Activated CD4-positive, CD25-positive, alpha-beta regulatory T cell (primary cell): ENCODE measurements at places on chromosomes 12 and 14.

DNA sequence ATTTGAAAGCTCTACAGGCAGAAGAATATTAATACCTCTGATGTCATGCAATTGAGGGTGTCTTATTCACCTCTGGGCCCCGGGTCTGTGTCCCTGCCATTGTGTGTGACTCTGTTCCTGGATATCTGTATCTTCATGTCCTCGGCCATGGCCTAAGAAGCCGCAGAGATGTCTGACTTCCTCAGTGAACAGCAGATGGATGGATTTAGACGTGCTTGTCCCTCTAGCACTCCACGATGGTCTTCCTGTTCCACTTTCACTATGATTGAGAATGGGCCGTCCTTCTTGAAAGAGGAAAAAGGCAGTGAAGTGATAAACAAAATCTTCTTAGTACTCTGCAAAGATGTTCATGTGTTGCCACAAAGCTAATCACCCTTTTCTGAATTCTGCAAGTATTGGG is 217.4 kb downstream of the SLC41A2 start:
- DNase-seq: no peak

DNA sequence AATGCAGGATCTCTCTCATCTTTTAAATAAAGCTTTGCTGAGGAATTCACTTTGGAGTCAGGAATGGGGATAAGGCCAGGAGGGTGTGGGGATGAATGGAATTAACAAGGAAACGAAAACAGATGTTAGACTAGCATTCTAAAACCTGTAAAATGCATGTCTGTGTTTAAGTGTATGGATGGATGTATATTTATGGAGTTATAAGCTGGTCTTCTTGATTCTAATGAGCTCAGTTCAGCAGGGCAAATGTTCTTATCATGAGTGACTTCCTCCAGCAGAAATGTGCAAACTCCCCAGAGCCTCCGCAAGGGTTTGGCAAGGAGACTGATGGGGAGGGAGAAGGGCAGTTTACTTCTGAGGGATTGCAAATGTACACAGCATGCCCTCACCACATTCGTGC is 149.1 kb downstream of the NTF3 start:
- no peak for DNase-seq

DNA sequence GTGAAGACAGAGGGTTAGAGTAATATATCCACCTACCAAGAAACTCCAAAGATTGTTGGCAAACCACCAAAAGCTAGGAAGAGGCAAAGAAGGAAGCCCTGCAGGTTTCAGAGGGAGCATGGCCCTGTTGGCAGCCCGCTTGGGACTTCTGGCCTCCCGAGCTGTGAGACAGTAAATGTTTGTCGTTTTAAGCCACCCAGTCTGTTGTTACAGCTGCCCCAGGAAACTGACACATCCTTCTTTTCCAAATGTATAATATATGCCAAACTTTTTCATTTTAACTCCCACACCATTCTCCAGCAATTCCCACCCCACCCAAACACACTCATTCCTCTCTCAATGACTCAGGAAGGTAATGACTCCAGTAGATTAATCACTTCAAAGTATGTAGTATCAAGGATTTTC is 74.0 kb downstream of the RPS29 start:
- DNase-seq: no peak

DNA sequence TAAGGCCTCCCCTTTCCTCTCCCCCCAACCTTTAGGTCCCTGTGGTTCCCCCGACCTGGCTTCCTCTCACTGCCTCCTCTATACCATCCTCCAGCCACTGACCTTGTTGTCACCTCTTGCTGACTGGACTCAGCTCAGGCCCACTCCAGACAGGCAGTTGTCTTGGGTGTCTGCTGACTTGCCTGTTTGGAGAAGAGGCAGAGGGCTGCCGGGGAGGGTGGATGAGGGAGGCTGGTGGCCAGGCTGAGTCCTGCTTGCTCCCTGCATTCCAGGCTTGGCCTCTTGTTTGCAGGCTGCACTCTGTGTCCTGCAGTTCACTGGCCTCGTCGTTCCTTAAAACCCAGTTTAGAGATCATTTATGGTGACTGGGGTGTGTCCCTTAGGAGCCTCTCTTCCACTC is 31.0 kb upstream of the RD3L start:
- no peak for DNase-seq

- no peak for DNase-seq
Observed at GRCh38 chr14:91140672-91141071, 26.8 kb downstream of the DGLUCY start.

GRCh38 chr12:102024765-102025164 is 37.0 kb downstream of the WASHC3 start:
- no peak for DNase-seq

DNA sequence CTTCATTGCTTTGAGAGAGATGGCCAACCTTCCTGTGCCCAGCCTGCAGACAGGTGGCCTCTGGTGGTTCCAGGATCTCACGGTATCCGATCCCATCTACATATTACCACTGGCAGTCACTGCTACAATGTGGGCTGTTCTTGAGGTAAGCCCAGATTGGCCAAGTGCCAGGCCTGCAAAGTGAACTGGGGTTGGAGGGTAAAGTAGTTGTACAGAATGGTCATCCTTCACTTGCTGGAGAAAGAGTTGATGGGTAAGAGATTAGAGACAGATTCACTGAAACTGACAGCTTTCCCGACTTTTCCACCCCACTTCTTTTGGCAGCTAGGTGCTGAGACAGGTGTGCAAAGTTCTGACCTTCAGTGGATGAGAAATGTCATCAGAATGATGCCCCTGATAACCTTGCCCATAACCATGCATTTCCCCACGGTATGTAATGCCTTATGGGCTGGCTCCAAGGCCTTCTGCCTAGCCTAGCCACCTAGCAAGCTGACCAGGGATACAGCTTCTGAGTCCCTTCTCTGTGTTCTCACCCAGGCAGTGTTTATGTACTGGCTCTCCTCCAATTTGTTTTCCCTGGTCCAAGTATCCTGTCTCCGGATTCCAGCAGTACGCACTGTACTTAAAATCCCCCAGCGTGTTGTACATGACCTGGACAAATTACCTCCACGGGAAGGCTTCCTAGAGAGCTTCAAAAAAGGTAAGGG is 4.1 kb downstream of the OXA1L start:
- DNase-seq: no peak

DNA sequence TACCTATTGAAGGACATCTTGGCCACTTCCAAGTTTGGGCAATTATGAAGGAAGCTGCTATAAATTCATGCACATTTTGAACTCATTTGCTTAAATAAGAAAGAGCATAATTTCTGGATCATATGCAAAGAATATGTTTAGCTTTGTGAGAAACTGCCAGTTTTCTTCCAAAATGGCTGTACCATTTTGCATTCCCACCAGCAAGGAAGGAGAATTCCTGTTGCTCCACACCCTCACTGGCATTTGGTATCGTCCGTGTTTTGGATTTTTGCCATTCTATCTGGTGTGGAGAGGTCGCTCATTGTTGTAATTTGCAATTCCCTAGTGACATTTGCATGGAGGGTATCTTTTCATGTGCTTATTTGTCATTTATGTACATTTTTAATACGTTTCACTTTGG is 339.3 kb downstream of the DAD1 start:
- no peak for DNase-seq

DNA sequence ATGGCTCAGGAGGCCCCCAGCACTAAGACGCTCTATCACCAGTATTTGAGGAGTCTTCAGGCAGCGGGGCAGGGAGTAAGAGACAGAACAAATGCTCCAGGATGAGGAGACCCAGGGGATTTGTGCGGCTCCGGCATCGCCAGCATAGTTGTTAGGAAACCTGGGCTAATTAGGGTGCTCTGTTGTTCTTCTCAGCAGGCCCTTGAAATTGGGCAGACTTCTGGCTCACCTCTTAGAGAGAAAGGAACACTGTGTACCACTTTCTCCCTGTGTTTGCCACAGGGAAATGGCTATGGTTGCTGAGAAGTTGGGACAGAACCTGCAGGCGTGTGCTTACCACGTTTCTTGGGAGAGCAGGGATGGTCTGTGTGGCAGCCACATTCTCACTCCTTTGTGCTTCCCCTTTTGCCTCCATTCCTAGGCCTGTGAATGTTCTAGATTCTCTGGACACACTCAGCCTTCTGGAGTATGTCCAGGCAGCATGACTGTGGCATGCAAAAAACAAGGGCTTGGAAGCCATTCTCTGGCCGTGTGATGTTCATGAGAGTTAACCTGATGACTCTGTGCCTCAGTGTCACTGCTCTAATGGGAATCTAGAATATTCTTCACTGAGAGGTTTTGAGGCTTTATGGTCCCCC is 109.0 kb downstream of the CHST11 start:
- DNase-seq: no peak

DNA sequence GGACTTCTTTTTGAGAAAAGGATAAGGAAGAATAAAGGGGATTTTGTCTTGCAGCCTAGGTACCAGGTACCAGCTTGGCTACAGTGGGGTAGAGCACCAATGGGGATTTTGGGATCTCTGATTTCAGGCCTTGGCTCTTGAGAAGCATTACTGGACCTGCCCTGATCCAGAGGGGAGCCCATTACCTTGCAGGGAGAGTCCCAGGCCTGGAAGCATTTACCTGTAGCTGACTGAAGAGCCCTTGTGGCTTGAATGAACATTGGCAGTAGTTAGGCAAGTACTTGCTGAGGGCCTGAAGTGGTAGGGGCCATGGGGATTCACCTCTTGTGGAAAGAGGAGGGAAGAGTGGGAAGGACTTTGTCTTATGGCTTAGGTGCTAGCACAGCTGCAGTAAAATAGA is 308.2 kb upstream of the FBXO33 start:
- no peak for DNase-seq

GRCh38 chr12:19186722-19187661 is 57.5 kb downstream of the PLEKHA5 start:
- no peak for DNase-seq

DNA sequence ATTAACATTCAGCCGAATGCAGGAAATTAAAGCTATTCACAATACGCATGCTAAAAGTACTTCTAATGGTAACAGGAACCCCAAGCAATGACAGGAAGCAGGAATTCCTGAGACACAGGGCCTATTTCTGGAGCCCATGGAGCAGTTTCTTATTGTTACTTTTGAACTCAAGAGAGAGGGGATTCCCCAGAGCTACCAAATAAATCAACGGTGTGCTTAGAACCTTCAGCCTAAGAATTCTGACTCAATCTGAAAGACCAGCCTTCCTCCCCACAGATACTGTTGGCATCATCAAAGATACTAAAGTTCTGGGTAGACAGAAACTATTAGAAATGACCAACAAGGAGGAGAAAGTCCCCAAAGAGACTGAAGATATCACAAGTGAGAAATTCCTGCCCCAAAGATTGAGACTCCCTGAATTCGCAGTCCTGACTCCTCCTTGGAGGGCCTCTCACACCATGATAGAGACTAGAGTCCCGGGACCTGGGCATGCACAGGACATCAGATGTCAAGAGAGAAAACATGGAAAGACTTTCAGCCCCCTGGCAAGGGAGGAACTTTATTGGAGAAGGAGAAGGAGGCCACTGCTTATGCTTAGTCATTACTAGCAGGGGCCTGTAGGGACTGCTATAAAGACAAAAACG is 32.7 kb downstream of the RTRAF start:
- no peak for DNase-seq

DNA sequence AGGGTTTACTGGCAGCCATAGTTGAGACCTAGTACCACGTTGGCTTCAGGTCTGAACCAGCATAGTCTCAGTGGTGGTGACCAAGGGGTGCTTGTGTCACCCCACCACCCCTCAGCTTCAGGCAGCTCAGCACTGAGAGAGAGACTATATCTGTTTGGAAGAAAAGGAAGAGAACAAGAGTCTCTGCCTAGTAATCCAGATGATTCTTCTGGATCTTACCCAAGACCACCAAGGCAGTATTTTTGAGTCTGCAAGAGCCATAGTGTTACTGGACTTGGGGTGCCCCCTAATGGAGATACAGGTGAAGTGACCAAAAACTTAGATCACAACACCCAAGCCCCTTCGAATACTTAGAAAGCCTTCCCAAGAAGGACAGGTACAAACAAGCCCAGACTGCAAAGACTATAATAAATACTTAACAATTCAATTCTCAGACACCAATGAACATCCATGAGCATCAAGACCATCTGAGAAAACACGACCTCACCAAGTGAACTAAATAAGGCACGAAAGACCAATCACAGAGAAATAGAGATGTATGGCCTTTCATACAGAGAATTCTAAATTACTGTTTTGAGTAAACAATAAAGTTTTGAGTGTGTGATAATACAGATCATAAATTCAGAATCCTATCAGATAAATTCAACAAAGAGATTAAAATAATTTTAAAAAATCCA is 107.0 kb downstream of the HELB start:
- peak; percentile 8 for DNase-seq

DNA sequence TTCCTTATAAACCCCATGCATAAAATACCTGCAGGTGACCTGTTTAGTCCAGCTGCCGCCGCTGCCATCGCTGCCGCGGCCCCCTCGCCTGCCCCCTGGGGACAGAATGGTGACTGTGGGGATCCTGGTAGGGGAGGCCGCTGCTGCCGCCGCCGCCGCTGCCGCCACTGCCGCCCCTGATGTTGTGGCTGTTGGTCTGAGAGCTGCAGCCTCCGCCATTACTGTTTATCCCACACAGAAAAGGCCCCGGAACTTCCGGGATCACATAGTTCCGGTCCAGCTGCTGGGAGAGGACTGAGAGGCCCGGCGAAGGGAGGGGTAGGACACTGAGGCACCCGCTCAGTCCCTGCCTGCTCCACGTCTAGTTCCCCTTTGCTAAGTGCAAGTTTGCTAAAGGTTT is 244.9 kb downstream of the C12orf50 start:
- DNase-seq: no peak

DNA sequence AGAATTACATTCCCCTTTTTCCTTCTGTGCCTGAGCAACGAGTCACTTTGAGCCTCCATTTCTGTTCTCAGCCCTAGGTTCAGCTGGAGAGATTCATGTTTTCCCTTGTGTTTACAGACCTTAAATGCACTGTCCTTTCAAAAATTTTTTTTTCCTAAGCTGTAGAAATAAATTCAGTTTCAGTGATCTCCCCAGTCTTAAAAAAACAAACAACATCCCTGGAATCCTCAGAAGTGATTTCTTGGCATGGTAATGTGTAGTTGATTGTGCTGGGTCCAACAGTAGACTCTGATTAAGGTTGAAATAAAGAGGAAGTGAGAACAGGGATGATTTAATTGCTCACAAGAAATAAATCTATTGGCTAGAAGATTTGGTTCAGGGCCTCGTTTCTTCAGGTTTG is 89.3 kb downstream of the NTN4 start:
- no peak for DNase-seq

DNA sequence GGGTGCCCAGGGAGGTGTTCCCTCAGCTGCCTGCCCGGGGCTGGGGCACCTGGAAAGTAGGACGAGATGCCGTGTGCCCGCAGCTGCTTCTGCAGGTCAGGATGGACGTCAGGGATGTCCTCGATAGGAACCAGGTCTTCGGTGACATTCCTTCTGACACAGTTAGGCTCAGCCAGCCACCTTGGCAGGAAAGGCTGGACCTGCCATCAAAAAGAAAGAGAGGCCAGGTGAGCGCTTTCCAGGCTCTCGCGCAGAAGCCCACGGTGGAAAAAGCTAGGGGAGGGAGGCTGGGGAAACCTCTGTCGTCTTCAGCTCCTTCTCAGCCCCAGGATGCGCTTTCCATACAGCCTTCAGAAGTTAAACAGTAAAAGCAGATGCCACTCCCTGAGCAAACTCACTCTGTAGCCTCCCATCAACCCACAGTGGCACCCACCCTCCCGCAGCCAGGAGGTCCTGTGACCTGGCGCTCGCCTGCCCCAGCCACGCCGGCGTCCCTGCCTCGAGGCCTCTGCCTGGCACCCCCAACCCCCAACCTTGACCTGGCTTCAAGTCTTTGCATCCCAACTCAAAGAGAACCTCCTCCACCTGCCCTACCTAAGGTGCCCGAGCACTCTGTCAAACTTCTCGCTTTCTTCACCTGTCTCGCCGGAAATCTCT is 1.3 kb downstream of the DDX51 start:
- DNase-seq: no peak
